ENCODE measurements at places on chromosomes 2 and 18.

- peak; percentile 54 for DNase-seq
Measured at GRCh38 chr18:9787712-9788111, 79.6 kb downstream of the RAB31 start.

GRCh38 chr2:26614216-26615138 lies 26.7 kb downstream of the CIB4 start:
- DNase-seq: no peak

DNA sequence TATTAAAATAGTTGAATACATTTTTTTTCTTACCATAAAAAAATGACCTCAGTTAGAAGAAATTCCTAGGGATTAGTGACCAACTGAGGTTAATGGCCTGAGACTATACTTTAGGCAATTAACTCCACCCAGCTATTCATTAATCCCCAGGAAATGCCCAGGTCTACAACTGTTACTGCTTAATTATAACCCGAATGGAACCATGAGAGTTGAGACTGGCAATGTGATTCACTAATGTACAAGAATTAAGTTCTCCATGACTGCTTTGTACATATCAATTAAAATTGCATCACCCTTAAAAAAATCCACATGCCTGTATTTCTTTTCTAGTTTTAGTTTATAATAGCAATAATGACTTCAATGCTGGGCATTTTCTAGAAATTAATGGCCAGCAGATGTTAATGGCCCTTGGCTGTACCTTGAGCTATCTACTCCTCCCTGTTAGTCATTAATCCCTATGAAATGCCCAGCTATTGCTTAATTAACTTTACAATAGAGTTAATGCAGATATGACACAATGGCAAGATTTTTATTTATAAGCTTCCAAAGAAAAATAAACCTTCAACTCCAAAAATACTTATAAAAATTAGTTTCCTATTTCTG lies 44.1 kb downstream of the ERBB4 start:
- no peak for DNase-seq

- no peak for DNase-seq
Measured at GRCh38 chr2:167492486-167492885, 604.2 kb downstream of the XIRP2 start.

DNA sequence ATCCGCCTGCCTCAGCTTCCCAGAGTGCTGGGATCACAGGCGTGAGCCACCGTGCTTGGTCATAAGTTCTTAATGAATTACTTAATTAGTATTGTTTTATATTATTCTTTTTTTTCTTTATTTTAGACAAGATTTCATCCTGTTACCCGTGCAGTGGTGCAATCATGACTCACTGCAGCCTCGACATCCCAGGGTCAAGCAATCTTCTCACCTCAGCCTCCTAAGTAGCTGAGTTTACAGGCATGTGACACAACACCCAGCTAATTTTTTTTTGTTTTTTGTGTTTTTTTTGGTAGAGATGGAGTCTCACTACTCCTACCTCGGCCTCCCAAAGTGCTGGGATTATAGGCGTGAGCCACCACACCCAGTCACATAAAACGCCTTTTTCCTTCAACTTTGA lies 17.3 kb downstream of the C2orf42 start:
- peak; percentile 54 for DNase-seq

- no peak for DNase-seq
Measured at GRCh38 chr2:157526070-157526469, 82.2 kb upstream of the CYTIP start.

DNA sequence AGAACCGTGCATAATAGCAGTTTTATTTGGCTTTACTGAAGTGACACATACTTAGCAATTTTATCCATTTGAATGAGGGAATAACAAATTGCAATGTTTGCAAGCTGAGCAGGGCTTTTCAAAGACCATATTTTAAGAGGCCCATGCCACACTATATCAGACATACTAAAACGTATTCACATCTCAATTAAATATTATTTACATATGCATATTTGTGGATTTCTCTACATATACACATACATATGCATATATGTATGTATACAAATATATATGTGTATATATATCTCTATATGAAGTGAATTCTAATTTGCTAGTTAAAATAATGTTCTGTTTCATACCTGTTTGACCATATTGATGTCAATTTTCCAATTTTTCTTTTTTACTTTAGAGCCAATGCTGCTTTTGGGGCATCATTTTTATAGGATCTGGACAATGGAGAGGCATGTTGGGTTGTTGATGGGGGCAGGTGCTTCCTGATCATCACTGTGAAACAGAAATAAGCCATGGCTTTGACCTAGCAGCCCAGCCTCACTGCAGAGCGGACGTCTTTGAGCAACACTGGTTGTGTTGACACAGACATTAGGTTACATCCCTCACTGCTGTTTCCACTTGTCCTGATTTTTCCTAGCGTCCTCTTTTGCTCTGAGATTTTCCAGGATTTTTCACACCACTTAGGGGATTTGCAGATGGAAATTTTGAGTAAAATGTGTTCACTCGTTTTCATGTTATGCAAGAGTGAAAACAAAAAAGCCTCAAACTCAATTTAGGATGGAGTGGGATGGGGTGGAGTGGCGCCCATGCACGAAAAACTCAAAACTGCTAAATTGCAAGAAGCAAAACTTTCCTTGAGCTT lies 56.9 kb downstream of the RDH14 start:
- no peak for DNase-seq

DNA sequence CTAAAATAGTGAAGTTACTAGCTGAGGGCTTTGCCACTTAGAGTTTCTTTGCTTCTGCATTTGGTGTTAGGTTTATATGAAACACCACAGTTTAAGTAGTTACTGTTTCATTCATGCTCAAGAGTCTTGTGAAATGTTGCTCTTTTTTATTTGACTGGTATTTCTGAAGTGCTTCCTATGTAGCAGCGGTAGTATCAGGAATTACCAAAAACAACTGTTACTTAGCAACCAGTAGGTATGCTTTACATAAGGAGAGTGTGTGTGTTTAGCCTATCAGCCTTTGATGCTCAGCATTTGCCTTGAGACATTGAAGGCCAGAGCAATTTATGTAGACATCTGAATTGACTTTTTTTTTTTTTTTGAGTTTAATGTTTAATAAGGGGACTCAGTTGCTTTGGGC lies 3.6 kb downstream of the DIS3L2 start:
- DNase-seq: no peak

GRCh38 chr2:124482551-124482950 lies 457.5 kb downstream of the CNTNAP5 start:
- DNase-seq: no peak

GRCh38 chr2:239777219-239777618 lies 247.9 kb downstream of the NDUFA10 start:
- DNase-seq: no peak

DNA sequence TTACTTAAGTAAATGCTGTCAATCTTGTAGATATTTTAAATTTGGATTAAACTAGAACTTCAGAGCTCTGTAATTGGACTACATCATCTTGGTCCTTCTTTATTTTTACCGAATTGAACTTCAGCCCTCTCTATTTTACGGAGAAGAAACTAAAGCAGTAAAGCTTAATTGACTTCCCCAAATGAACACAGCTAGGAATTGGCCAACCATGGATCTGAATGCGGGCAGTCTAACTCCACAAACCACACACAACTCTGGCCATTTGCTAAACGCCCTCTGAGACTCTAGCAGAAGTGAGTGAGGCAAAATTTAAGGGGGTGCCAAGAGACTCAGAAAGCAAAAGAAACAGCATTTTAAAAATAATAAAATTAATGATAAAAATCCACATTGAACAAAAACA lies 86.3 kb upstream of the KCTD1 start:
- DNase-seq: no peak

DNA sequence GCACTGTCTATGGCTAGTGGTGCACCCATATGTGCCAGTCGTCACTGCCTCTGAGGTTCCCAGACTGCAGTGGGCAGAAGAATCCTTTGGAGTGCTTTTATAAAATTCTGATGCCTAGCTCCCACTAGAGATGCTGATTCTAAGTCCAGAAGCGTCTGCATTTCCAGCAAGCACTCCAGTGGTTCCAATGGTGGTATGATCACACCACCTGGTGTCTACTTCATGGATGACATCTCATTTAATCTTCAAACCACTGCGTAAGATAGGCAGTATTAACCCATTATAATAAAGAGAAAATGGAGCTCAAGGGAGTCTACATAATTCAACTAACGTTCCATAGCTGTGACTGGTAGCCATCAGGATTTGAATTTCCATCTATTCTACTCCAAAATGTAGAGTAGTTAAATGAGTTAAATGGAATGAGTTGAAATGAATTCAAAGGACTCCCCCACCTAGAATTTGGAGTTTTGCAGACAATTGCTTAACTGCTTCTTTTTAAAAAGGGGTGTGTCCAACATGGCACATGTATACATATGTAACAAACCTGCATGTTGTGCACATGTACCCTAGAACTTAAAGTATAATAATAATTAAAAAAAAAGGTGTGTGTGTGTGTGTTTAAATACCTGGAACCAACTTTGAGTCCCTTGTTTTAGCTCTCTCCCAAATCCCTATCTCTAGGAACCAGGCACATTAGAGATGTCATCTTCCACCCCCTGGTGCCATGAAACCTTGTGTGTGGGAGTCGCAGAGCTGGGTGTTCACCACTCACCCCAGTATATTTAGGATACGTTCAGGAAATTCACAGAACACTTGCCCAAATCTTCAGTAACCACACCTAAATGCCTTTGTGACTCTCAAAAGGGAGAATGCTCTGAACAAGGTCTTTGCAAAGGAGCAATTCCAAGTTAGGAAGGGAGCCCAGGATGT lies 14.1 kb downstream of the LAMA3 start:
- peak; percentile 82 for DNase-seq

DNA sequence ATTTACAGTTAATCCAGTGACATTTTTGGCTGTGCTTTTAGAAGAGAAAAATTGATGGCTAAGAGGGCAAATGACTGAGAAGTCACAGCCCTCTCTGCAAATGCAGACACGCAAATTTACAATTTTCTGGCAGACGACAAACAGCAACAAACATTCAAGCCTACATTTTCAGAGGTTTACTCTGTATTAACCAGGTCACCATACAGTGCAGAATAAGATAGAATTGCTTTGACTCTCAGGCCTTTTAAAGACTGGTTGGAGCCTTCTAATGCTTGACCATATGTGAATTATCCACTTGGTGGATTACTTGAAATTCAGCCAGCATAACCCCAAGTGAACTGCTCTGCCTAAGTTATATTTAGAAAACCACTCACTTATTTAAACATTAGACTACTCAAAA lies 280.9 kb upstream of the STON1 start:
- peak; percentile 77 for DNase-seq

DNA sequence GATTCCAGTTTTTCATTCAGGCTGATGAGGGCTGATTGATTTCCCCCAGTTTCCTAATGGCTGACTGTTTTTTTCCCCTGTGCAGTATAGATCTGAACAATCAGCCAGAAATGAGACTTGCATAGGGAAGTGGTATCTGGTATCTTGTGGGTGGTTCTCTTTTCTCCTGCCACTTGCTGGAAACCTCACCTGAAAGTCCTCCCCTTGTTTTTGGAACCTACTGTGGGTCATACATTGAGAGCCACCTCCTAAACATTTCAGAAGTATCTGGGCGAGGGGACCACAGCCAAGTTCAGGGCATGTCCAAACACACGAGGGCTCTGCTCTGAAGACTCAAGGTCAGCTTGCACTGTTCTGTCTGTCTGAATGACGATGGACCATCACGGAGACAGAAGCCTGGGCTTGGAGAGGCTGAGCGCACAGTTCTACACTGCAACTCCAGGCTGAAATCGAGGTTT lies 19.3 kb downstream of the ALPK2 start:
- no peak for DNase-seq

DNA sequence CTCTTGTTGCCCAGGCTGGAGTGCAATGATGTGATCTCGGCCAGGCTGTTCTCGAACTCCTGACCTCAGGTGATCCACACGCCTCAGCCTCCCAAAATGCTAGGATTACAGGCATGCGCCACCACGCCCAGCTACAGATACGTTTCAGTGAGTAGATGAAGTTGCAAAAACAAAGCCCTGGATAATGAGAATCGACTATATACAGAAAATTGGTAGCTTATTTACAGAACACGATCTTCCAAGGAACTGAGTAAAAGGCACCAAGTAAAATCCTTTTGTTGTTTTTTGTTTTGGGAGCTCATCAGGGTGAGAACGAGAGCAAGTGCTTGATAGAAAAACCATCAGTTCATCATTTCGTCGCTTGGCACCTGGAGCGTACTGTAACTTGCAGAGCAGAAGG lies 62.8 kb downstream of the MYCN start:
- DNase-seq: no peak

- DNase-seq: peak; percentile 9
Measured at GRCh38 chr2:151922845-151923666, 94.8 kb upstream of the ARL5A start.

DNA sequence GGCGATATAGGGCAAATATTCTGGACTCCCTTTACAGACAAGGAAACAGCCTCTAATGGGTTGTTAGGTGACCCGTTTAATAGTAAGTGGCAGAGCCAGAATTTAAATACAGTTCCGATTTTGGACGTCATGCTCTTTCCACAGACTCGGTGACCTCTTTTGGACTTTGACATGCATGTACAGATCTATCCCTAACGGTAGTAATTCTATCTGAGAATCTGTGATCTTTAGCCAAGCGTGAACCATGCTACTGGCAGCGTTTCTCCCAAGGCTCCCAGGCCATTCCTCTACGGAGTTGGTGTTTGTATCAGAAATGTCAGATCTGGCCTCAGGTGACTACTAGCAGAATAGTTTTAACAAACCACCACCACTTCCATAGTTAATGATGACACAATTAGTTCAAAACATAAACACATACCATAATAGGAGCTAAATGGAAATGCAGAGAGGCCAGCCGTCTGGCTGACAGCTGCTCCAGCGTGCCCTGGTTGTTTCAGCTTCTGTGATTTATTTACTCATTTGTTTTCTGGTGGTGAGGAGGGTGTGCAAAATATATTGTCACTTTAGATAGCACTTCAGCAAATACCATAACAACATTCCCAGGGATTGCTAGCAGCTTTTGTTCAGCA lies 304.6 kb upstream of the LYPD1 start:
- no peak for DNase-seq

DNA sequence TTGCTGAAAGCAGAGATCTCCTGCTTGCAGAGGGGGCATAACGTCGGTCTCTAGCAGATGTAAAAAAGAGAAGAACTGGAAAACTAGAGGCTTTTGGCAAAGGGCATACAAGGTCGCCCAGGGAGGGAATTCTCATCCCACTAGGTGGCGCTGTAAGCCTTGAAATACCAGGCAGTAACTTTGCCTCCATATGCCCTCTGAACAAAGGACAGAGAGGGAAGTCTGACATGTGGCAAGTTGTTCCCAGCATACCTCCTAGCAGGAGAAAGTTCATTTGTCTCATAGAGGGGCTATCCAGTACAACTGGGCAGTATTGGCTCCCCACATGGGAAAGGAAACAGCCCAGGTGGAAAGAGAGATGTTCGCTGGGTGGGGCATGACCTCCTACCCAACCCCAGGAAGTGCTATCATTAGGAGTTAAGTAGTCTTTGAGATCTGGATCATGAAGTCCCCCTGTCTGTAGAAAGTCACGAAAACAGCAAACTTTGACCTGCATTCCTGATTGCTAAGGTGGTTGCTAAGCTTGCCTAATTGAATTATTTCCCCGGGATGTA lies 39.9 kb downstream of the STK17B start:
- DNase-seq: peak; percentile 59

Data from fibroblast of mammary gland (primary cell).